ENCODE measurements at places on chromosomes 3 and 15.
A peak's percentile ranks its signal among the peaks of the same experiment; 100 is the strongest.

- DNase-seq: no peak
- no peak overlapping the region for H3K27ac ChIP-seq
- H3K4me1 ChIP-seq: no peaks in the 10 kb centered on the region
Measured at GRCh38 chr3:61701011-61701410, 139.6 kb downstream of the PTPRG start.

- no peaks in the 10 kb centered on the region for H3K4me1 ChIP-seq
- H3K4me3 ChIP-seq: no peak overlapping the region
- H3K27ac ChIP-seq: no peak overlapping the region
- H3K27me3 ChIP-seq: no peaks in the 10 kb centered on the region
Measured at GRCh38 chr3:112056451-112056929, 22.0 kb downstream of the TMPRSS7 start.

DNA sequence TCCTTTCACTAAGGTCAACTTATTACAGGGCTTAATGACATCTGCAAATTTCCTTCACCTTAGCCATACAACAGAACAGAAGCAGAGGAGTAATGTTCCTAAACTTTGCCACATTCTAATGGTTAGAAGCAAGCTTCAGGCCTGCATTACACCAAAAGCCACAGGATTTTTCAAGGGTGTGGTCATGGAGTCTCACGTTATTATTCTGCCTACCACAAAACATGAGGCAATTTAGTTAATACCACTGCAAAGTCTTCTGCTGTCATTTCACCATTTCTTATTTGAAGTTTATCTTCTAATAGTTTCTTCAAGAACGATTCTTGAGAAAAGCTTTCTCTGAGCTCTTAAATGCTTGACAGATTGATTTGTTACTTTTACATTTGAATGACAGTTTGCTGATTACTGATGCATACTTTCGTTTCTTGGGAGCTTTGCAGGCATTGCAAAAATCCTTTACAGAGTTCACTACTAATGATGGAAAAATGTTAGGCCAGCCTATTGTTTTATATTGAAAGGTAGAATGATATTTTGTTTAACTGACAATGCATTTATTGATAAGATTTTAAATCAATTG lies 1257.1 kb downstream of the NSUN3 start:
- no peak overlapping the region for H3K27ac ChIP-seq
- no peaks in the 10 kb centered on the region for H3K36me3 ChIP-seq
- DNase-seq: no peak
- no peaks in the 10 kb centered on the region for H3K4me1 ChIP-seq
- no peak overlapping the region for H3K4me3 ChIP-seq
- H3K27me3 ChIP-seq: no peaks in the 10 kb centered on the region

DNA sequence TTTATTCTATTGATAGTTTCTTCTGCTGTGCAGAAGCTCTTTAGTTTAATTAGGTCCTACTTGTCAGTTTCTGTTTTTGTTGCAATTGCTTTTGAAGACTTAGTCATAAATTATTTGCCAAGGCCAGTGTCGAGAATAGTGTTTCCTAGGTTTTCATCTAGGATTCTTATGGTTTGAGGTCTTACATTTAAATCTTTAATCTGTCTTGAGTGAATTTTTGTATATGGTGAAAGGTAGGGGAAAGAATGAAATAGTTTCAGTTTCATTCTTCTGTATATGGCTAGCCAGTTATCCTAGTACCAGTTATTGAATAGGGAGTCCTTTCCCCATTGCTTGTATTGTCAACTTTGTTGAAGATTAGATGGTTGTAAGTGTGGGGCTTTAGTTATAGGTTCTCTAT lies 10.6 kb upstream of the GCSAM start:
- peak overlapping the region; percentile 24 for H3K4me3 ChIP-seq
- no peaks in the 10 kb centered on the region for H3K4me1 ChIP-seq
- H3K27ac ChIP-seq: no peak overlapping the region
- no peaks in the 10 kb centered on the region for H3K27me3 ChIP-seq
- H3K36me3 ChIP-seq: no peaks in the 10 kb centered on the region
- no peak for DNase-seq

- no peaks in the 10 kb centered on the region for H3K27me3 ChIP-seq
- H3K4me1 ChIP-seq: no peaks in the 10 kb centered on the region
- H3K36me3 ChIP-seq: no peaks in the 10 kb centered on the region
- no peak overlapping the region for H3K27ac ChIP-seq
- H3K4me3 ChIP-seq: no peak overlapping the region
- DNase-seq: no peak
Measured at GRCh38 chr3:11651477-11651876, 7.8 kb upstream of the VGLL4 start.

- peak overlapping the region; percentile 37 for H3K4me3 ChIP-seq
- peaks cover 25% of the 10 kb centered on the region for H3K36me3 ChIP-seq
- DNase-seq: peak; percentile 90
- peak overlapping the region; percentile 68 for H3K27ac ChIP-seq
Measured at GRCh38 chr3:46987743-46988401, 8.4 kb downstream of the NBEAL2 start.
